NCI-H1048 (cell line): ENCODE measurements at places on chromosomes 16 and 17.

GRCh38 chr17:66462010-66462409 lies 159.6 kb downstream of the PRKCA start:
- no peak for DNase-seq

DNA sequence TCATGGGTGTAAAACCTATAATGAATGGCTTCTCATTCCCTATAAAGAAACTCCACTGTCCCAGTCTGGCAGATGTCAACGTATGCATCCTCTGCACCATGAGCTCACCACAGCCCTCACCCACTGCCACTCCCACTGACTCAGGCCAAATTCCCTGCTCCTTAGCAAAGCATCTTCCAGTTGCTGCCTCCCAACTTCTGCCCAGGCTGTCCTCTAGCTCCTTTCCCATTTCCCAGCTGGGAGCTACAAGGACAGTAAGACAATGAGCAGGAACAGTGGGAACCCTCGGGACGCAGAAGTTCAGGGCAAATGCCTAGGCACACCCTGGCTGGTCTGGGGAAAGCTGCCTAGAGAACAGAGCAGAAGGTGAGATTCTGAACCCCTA lies 9.1 kb upstream of the THAP11 start:
- no peak for DNase-seq

DNA sequence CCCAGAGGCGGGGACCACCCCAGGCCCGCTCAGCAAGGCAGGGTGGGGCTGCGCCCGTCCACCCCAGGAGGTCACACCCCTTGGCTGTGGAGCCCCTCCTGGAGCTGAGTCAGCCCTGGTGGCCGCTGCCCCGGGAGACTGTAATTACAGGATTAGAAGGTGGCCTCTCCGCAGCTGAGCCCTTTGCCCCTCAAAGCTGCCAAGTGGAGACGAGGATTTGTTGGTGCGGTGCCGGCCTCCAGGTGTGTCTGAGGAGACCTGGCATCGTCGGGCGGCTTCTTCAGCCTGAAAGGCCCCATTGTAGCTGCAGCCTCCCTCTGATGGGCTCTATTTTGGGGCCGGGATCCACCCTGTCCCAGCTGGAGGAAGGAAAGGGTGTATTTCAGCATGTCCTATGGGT lies 22.7 kb upstream of the SPNS2 start:
- DNase-seq: no peak

DNA sequence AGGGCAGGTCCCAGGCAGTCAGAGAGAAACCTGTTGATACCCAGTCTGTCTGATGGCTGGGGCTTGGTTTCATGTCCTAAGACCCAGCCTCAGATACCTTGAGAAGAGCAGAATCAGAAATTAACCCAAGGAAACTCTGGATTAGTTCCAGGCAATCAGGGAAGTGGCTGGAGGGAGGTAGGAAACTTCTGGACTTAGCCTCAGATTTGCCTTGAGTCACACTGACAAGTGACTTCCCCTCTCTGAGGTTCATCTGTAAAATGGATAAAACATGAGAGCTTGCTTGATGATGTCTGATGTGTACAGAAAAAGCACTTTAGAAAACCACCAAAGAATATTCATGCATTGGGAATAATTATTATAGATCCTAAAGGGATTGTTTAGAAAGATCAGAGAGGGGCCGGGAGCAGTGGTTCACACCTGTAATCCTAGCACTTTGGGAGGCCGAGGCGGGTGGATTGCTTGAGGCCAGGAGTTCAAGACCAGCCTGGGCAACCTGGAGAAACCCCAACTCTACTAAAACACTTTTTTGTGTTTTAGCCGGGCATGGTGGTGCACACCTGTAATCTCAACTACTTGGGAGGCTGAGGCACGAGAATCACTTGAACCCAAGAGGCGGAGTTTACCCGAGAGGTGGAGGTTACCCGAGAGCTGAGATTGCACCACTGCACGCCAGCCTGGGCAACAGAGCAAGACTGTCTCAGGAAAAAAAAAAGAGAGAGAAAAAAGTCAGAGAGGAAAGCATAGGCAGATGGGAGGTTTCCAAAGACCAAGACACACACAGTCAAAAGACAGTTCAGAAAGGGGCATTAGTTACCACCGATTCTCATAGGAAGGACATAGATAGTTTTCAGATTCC lies 3.8 kb downstream of the CIITA start:
- DNase-seq: no peak

GRCh38 chr17:14044702-14045101 lies 24.6 kb upstream of the COX10 start:
- DNase-seq: no peak

- no peak for DNase-seq
Observed at GRCh38 chr16:81609323-81609892, 164.8 kb downstream of the CMIP start.
